GM12891 (cell line): ENCODE measurements at places on chromosomes 7 and 10.

GRCh38 chr7:94368371-94368791, 26.3 kb upstream of the COL1A2 start:
- no peak for DNase-seq

DNA sequence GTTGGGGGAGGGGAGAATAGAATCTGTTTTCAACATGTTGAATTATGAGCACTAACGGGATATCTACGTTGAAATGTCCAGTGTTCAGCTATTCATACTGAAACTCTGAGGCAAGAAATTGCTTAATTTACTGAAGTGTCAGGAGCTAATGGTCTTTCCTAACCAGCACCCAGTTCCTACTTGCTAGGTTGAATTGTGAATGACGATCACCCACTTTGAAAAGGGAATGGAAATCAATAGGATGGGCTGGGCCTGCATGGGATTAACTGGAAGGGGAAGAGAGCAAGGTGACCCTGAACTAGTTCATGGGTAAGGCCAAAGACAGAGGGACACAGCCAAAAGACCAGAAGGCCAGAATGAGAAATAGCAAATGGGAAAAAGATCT, 51.3 kb downstream of the HIPK2 start:
- DNase-seq: no peak

DNA sequence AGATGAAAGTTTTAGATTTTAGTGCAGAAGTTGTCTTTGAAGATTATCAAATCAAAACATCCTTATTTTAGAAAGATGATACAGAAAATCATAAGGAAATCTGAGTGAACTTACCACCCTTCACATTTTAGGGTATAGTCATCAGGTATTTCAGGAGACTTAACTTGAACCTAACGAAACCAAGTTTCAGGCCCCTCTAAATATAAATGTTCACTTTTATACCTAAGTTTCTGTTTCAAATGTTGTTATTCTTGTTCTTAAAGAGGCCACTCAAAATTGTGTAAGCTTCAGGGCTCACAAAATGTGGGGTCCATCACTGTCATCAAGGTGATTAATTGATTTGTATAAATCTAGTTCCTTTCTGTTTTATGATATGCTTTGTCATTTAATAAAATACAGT, 216.2 kb downstream of the KIAA1217 start:
- no peak for DNase-seq

GRCh38 chr7:44583146-44583865, 1.3 kb upstream of the TMED4 start:
- DNase-seq: no peak

DNA sequence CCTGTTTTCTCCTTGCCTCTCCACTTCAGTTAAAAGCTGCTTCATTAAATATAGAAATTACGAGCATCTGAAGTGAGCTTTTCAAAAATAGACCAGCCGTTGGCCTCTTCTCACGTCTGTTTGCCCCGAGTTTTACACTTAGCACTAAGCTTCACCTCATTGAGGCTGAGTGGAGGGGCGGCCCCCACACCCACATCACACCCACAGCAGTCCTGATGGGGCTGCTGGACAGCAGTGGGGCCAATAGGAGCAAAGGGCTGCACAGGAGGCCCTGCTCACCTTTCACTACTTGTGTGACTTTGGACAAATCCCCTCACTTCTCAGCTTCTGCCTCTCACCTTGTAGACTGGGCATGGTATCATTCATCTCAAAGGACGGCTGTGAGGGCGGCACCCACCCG, 677.8 kb downstream of the SDK1 start:
- DNase-seq: no peak

DNA sequence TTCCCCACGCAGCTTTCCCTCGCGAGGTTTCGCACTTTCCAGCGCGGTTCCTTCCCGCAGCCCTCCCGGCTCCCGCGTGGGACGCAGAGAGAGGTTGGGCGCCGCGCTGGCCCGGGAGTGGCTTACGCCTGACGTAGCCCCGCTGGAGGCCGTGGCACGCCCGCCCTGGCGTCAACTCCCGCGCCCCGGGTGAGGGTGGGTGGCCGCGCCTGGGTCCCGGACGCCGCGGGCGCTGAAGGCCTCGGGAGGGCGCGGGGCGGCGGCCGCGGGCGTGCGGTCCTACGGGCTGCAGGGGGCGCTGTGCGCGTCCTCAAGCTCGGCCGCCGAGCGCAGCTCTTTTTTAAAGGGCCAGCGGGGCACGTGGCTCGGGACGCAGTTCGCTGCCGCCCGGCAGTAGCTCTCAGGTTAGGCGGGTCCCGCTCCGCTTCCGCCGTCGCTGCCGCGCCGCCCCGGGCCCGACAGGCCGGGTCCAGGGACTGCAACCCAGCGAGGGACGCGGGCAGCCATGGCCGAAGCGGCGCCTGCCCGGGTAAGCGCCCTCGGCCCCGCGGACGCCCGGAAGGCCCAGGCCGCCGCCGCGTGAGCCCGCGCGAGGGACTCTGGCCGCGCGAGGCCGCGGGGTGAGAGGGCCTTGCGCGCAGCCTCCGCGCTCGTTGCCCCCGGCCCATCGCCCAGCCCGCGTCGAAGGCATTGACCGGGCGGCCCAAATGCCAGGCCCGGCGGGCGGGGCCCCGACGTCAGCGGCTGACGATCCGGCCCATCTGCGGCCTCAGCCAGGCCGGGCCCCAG, at the start of gene ZNF783:
ZNF783 (plus strand) TSS at position 368 of the 789 bp plus-strand sequence; CDS start at position 506, 138 bp downstream.
- DNase-seq: peak; percentile 89

- DNase-seq: no peak
Measured at GRCh38 chr7:142793156-142793555, 22.4 kb downstream of the PRSS2 start.

DNA sequence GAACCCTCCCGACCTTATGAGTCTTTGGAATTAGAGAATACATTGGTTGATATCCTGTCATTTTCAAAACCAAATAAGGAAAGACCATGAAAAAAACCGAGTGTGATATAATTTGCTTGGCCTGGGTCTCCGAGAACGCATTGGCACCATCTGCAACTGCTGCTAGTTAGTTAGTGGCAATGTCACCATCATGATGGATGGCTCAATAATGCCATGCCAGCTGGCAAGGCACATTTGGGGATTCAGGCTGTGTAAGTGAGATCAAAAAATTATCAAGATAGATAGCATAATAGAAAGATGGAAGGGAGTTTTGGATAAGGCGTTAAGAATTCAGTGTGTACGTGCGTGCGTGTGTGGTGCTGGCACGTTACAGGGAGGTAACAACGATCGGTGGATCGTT, 134.7 kb upstream of the TCERG1L start:
- DNase-seq: no peak

- DNase-seq: no peak
Measured at GRCh38 chr10:11245095-11245479, 227.4 kb downstream of the CELF2 start.

GRCh38 chr10:1200866-1201807, 145.0 kb downstream of the WDR37 start:
- no peak for DNase-seq

DNA sequence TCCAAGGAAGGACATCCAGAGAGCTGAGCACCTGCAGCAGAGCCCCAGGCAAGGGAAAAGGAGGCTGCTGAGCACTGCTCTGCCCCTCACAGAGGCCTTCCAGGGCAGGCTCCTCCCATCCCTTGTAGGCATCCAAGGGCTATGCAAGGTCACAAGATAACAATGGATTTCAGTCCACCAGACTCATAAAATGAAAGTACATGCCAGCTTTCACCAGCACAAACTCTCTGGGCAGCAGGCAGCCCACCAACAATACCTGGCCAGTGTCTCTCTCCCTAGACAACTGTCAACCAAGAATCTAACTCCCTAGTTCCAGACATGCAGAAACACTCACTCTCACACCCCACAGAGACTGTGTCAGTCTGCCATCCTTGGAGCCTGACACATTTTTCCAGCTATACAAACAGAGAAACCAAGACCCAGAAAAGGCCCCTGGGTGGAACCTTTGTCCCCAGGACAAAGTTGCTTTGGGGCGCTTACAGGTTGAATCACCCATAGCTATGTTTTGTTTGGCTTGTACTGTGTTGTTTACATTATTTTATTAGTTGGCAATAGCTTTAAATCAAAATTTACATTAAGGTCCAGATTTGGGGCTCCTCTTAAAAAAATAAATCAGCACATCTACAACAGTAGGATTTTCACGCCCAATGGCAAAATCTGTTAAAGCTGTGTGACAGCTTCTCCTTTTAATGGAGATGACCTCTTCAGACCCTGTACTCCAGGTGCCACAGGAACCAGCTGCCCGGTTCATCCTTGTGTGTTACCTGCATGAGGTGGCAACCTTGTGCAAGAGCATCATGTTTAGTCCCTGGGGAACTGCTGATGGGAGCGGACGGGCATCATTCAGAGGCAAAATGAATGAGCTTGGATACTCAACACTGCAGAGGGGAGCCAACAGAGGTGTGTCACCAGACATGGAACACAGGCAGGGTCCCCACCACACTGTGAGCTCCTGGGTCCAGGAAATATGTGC, 5.2 kb downstream of the GRID1 start:
- no peak for DNase-seq

- DNase-seq: no peak
Measured at GRCh38 chr10:43404704-43405084, 4.3 kb downstream of the HNRNPF start.

DNA sequence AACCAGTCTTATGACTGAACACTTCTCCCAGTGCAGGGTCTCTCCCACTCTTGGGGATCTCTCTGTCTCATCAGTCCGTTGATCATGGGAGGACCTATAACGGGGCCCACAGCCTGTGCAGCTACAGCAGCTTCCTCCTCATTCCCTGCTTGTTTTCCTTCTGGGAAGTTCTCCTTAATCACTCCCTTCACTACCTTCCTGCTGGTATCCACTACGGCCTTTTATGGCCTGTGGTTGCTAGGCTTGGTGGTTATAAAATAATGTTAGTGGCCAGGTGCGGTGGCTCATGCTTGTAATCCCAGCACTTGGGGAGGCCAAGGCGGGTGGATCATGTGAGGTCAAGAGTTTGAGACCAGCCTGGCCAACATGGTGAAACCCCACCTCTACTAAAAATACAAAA, 3.5 kb upstream of the ZNF282 start:
- DNase-seq: no peak

DNA sequence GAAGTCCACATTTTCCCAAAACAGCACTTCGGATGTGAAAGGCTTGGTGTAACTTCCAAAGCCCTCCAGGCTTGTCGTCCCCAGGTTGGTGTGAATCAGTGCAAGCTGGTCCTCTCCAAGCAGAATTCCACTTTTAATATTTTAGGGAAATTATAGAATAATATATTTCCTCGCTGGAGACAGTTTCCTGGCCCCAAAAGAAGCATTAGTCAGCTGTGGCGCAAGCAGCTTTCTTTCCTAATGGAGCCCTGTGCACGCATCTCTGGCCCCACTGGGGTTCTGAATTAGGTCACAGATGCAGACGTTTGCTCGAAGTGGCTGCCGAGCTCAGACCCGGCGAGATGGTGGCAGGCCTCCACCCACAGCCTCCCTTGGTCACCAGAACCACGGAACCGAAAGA, 33.3 kb upstream of the MNX1 start:
- DNase-seq: no peak

DNA sequence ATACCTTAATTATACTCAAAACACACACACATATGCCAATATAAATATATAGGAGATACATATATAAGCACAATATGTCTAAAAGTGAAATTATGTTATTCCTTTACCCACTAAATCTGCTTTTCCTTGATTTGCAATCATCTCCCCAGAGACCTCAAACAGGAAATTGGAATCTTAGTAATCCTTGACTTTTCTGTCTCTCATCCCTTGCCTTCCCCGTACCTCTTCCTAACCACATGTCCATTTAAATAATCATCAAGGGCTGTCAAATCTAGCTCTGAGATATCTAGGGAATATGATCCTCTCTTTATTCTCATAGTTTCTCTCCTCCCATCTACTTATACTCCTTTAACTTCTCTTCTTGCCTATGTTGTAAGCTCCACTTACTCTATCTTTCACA, 336.6 kb downstream of the HGF start:
- DNase-seq: no peak

- DNase-seq: no peak
Measured at GRCh38 chr7:41538810-41539724, 163.8 kb downstream of the INHBA start.

DNA sequence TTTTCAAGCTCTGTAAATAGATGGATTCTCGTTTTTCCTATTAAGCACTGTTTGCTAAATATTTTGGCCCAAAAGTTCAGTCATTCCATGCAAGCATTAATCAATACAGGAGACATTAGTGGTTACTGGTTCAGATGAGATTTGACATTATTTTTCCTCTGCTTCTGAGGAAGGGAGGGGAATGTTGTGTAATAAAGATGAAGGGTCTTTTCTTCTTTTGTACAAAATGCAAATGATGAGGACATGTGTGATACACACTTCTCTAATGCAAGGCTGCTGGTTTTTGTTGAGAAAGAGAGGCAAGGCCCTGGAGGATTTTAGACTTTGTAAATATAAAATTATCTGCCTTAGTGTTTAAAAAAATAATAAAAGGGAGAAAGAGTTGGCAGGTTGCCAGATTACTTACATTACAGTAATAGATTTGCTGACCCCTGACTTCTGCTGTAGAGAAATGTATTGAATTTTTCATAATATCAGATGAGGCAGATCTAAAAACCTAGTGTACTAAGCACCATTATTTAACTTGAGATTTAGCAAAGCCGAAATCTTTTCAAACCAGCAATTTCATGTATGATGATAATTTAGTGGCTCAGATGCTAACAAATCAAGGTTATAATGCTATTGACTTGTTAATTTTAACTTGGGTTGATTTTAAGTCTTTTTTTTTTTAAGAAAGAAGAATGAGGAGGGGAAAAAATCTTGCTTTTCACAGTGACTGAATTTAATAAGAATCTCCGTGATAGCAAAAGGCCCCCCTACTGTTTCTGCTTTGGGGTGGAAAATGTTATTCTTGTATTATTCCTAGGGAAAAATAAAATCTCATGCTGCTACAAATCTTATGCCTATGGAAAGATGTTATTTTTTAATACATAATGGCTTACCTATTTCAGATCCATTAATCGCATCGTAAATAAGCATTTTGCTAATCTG, 180.1 kb downstream of the ARID5B start:
- DNase-seq: no peak

- no peak for DNase-seq
Measured at GRCh38 chr10:63657761-63658160, 136.6 kb downstream of the REEP3 start.

DNA sequence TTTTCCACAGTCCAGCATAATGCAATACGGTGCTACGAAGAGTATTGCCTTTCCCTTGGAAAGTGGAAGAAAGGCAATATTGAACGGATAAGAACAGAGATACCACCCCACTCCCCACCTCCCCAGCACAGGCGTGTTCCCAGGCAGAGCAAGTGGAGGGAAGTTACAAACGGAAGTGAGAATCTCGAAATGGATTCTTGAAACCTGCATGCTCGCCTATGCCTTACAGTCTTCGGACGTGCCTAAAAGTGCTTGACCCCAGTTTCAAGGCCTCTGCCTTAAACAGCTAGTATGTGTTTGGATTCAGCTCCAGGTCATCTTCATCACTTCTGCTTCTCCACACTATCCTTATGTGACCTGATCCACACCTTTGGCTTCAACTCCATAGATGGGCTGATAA, 35.0 kb upstream of the USP6NL start:
- no peak for DNase-seq

- no peak for DNase-seq
Measured at GRCh38 chr7:2279896-2280295, 34.3 kb downstream of the SNX8 start.

GRCh38 chr10:35642793-35643114, 658 bp upstream of the FZD8 start:
- DNase-seq: no peak

- peak; percentile 96 for DNase-seq
Measured at GRCh38 chr10:133276435-133277201, at the start of gene ADAM8. ADAM8 (minus strand) TSS chr10:133276868; CDS start chr10:133276817, 51 bp downstream.
